ENCODE measurements at places on chromosomes 12 and 14. TPM values are rescaled to one million over a fixed set of nuclear protein-coding genes. Genes with fewer than 3 reads are reported as not detected.

TDRD9 gene
- total RNA-seq = not detected

ETFRF1 gene
- 14.9 TPM for total RNA-seq

NFKBIA gene
- total RNA-seq = 20.1 TPM

SLCO1A2 gene
- total RNA-seq = 11.9 TPM

KRT78 gene
- not detected for total RNA-seq

IL23A gene
- total RNA-seq = 0.42 TPM

DAO gene
- not detected for total RNA-seq

OXA1L gene
- 80.3 TPM for total RNA-seq

OR6C3 gene
- not detected for total RNA-seq

- no peak overlapping the region for H3K27ac ChIP-seq
- H3K4me3 ChIP-seq = no peak overlapping the region
- DNase-seq = no peak
Measured at GRCh38 chr14:36723530-36723929, 61.9 kb downstream of the PAX9 start.

GRCh38 chr14:49970474-49971147 is 77.7 kb downstream of the ARF6 start:
- H3K36me3 ChIP-seq = peaks cover 5% of the 10 kb centered on the region
- no peak overlapping the region for H3K27ac ChIP-seq
- peaks cover 3% of the 10 kb centered on the region for H3K27me3 ChIP-seq
- DNase-seq = no peak

- H3K4me3 ChIP-seq = no peak overlapping the region
- no peaks in the 10 kb centered on the region for H3K4me1 ChIP-seq
Measured at GRCh38 chr12:47574252-47575021, 131.4 kb downstream of the RPAP3 start.

GRCh38 chr12:124927201-124928094 is 13.0 kb upstream of the UBC start:
- peak overlapping the region; percentile 92 for H3K27ac ChIP-seq
- DNase-seq = peak; percentile 91
- H3K4me3 ChIP-seq = peak overlapping the region; percentile 93
- H3K4me1 ChIP-seq = peaks cover 6% of the 10 kb centered on the region
- H3K36me3 ChIP-seq = no peaks in the 10 kb centered on the region
- H3K27me3 ChIP-seq = peaks cover 17% of the 10 kb centered on the region

DNA sequence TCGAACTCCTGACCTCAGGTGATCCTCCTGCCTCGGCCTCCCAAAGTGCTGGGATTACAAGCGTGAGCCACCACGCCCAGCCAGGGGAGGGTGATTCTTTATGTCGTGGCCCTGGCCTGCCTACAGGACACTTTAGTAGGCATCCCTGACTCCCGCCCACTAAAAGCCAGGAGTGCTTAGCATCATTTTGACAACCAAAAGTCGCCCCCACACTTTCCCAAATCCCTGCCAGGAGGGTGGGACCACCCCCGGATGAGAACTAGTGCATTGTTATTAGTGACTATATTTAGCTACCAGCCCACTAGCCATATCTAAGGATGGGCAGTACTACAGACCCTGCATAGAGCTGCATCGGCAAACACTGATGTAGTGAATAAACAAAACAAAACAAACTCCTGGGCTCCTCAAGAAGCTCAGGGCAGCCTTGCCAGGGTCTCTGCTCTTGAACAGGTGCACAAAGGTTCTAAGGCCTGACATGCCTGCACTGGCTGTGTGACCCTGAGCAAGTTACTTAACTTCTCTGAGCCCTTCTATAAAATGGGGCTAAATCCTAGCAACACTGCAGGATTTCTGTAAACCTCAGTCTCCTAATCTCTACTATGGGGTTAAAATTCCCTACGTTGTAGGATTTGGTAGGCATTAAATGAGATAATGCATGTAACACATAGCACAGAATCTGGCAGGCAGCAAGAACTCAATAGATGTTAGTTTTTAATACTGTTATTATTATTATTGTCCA is 2.2 kb downstream of the CAMKK2 start:
- no peaks in the 10 kb centered on the region for H3K4me1 ChIP-seq
- no peaks in the 10 kb centered on the region for H3K36me3 ChIP-seq
- peaks cover 6% of the 10 kb centered on the region for H3K27me3 ChIP-seq
- H3K27ac ChIP-seq = no peak overlapping the region
- no peak overlapping the region for H3K4me3 ChIP-seq

- DNase-seq = no peak
- H3K27me3 ChIP-seq = peaks cover 5% of the 10 kb centered on the region
- no peak overlapping the region for H3K4me3 ChIP-seq
- peaks cover 8% of the 10 kb centered on the region for H3K4me1 ChIP-seq
Measured at GRCh38 chr12:121533394-121534090, 47.3 kb downstream of the KDM2B start.

- no peaks in the 10 kb centered on the region for H3K36me3 ChIP-seq
- peak overlapping the region; percentile 99 for H3K4me3 ChIP-seq
- peaks cover 58% of the 10 kb centered on the region for H3K4me1 ChIP-seq
- peaks cover 39% of the 10 kb centered on the region for H3K27me3 ChIP-seq
Measured at GRCh38 chr12:120364487-120364886, 4.5 kb downstream of the MSI1 start.

GRCh38 chr14:50020799-50021198 is 95.6 kb downstream of the VCPKMT start:
- H3K27ac ChIP-seq = no peak overlapping the region
- DNase-seq = no peak
- H3K4me3 ChIP-seq = no peak overlapping the region
- peaks cover 8% of the 10 kb centered on the region for H3K36me3 ChIP-seq
- no peaks in the 10 kb centered on the region for H3K4me1 ChIP-seq

DNA sequence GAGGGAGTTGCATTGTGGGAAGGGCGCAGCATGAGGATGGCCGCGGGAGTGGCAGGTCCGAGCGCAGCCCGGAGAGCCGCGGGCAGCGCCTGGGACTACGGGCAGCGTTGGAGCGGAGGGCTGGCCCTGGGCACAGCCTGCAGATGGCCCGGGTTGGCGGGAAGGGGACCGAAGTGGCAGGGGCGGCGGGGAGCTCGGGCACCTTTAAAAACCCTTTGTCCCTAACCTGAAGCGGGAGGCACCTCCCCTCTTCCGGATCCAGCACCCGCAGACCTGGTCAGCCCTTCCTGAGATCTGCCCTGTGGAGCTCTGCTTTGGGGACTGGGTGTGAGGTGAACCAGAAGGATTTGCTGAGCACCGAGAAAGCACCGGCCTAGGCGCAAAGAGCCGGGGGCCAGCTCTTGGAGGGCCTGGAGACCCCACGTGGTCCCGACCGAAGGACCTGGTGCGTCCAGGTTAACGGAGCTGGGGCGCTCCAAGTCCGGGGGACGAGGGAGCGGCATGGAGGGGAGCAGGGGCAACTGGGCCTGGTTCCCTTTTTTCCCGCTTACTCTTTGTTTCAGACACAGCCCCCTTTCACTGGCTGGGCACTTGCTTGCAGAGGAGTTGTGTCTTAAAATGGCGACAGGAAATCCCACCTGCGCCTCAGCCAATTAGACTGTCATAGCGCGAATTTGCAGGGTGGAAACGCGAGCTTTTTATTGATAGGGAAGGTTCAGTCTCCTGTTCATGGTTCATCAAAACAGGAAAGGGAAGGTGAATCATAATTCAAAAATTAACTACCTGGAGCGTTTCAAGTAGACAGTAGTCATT is 792 bp upstream of the SLC38A1 start:
- peaks cover 18% of the 10 kb centered on the region for H3K27me3 ChIP-seq
- H3K36me3 ChIP-seq = no peaks in the 10 kb centered on the region
- peak; percentile 30 for DNase-seq
- no peak overlapping the region for H3K4me3 ChIP-seq

DNA sequence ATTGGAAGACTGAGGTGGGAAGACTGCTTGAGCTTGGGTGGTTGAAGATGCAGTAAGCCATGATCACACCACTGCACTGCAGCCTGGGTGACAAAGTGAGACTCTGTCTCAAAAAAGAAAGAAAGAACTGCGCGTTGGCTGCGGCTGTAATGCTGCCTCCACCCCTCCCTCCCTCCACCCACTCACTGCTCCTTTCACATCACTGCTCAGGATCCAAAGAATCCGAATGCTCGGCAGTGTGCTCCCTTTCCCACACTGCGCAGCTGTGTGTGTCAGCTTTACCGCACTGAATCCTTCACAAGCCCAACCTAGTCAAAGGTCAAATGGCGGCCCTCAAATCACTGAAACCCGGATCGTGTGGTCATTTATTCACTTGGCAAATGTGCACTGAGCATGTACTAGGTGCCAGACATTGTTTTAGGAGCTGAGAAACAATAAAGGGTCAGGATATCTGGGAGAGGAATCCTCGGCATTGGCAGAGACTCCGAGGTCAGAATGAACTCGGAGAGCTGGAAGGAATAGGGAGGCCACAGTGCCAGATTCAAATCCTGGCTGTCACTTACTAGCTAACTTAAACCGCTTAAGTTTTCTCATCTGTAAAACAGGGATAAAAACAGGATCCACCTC is 11.5 kb upstream of the TDRD9 start:
- H3K27ac ChIP-seq = no peak overlapping the region
- no peak overlapping the region for H3K4me3 ChIP-seq
- H3K4me1 ChIP-seq = peaks cover 4% of the 10 kb centered on the region
- no peaks in the 10 kb centered on the region for H3K36me3 ChIP-seq
- H3K27me3 ChIP-seq = peaks cover 4% of the 10 kb centered on the region

DNA sequence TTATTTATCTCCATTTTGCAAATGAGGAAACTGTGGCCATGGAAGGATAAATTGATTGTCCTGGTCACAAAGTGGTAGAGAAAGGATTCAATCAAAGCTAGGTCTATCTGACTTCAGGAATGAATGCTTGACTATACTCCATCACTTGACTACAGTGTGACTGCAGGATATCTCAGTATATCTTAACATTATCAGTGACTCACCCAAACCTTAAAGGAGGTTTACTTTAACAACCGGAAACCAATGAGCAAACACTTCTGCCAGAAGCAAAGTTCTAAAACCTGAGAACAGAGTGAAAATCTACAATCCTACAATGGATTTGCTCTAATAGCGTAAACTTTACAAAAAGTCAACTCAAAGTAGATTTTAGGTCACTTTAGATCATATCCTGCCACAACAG is 277.0 kb downstream of the CEP128 start:
- H3K36me3 ChIP-seq = peaks cover 4% of the 10 kb centered on the region
- H3K27ac ChIP-seq = no peak overlapping the region
- H3K4me1 ChIP-seq = no peaks in the 10 kb centered on the region
- H3K4me3 ChIP-seq = no peak overlapping the region
- H3K27me3 ChIP-seq = peaks cover 2% of the 10 kb centered on the region

DNA sequence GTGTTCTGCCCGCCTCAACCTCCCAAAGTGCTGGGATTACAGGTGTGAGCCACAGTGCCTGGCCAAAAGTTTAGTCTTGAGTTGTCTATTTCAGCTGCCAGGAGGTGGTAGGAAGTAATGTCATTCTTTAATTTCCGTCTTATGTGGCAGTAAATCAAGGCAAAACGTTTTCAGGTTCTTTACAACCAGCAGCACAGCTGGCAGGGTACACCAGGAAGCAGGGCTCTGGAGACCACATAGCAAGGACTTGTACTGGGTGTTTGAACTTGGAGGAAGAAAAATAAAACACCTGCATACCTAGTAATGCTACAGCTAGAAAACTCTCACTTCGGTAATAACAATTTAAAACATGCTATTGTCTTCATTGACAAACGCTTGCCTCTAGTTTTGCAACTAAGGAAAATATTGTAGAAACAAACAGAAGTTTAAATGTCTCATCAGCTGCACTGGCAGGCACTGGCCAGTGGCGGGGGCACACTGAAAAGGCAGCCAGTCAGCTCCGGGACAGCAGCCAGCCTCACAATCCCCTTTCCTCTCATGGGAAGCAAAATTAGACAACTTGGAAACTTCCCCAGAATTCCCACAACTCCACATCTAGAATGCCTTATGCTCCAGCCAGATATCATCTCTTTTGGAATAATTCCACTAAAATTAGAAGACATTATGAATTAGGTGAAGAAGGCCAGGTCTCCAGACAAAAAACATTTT is 72.2 kb downstream of the CLIP1 start:
- no peak overlapping the region for H3K4me3 ChIP-seq
- no peak for DNase-seq
- H3K36me3 ChIP-seq = peaks cover 4% of the 10 kb centered on the region
- H3K27me3 ChIP-seq = peaks cover 2% of the 10 kb centered on the region
- no peak overlapping the region for H3K27ac ChIP-seq

DNA sequence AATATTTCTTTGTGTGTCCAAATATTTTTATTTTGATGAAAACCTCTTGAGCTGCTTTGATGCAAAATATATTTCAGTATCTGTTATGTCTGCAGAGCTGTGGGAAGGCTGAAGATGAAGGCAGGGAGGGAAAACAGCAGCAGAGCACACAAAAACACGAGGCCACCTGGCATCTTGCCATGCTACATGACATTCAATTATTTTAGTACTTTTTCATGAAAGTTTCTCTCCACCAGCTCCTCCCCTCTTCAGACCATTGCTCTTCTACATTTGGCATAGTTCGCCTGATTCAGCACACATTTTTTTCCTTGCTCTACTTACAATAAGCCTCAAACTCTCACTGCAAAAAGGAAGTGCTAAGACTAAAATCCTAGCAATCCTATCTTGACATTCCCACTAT is 4.6 kb upstream of the ALX1 start:
- H3K4me1 ChIP-seq = peaks cover 10% of the 10 kb centered on the region
- no peak overlapping the region for H3K27ac ChIP-seq
- no peaks in the 10 kb centered on the region for H3K36me3 ChIP-seq
- no peak for DNase-seq
- H3K4me3 ChIP-seq = no peak overlapping the region
- peaks cover 24% of the 10 kb centered on the region for H3K27me3 ChIP-seq

- no peaks in the 10 kb centered on the region for H3K36me3 ChIP-seq
- H3K27ac ChIP-seq = no peak overlapping the region
- DNase-seq = peak; percentile 37
Measured at GRCh38 chr14:51094282-51094821, 553 bp downstream of the TRIM9 start.

DNA sequence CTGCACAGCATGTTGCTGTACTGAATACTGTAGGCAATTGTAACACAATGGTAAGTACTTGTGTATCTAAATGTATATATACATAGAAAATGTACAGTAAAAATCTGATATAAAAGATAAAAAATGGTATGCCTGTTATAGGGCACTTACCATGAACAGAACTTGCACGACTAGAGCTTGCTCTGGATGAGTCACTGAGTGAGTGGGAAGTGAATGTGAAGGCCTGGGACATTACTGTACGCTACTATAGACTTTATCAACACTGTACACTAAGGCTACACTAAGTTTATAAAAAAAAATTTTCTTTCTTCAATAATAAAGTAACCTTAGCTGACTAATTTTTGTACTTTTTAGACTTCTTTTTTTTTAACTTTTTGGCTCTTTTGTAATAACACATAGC is 24.2 kb upstream of the NEDD1 start:
- H3K4me3 ChIP-seq = no peak overlapping the region
- no peak overlapping the region for H3K27ac ChIP-seq
- H3K27me3 ChIP-seq = peaks cover 2% of the 10 kb centered on the region

DNA sequence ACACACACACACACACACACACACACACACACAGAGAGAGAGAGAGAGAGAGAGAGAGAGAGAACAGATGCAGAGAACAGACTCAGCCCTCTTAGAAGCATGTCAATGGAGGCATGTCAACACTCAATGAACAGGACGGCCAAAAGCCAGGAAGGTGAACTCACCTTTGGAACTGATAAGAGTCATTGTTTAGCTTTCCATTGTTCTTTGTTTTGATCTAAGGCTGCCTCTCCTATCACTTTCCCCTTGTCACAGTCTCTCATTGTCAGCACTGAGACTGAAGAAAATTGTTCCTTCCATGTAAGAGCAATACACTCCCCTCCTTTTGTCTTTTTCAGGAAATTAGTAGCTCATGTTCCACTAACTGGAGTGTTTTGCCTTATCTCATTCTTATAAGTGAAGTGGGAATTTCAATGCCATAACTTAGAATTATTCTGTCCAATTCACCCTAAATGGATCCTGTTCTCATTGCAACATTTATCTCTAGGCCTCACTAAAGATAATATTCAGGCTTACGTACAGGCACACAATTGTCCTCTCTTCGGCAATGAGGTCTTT is 218.0 kb downstream of the DUSP6 start:
- H3K27me3 ChIP-seq = peaks cover 2% of the 10 kb centered on the region
- H3K4me3 ChIP-seq = no peak overlapping the region
- no peak overlapping the region for H3K27ac ChIP-seq
- no peak for DNase-seq
